ENCODE measurements at places on chromosomes 12 and 14.

DNA sequence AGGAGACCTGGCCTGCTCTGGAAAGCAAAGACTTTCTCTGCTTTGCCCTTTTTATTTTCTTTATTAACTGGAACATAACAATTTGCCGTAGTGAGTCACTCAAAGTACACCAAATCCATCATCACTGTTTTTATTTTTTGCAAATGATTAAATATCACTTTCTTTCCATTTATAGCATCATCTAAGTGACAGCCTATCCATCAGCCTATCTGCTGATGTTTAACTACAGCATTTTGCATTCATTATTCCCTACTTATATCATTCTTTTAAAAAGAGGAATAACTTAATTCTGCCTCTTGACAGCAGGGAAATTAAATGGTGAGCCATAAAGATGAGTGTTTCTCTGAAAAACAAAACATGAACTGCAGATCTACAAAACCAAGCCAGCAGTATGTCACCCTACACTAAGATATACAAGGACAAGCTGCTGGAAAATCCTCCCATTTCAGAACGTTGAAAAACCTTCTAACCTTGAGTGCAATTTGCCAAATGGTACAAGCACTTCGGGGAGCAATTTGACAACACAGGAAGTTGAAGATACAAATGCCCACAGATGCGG, 821.3 kb upstream of the TMEM132C start:
- no peak for DNase-seq

DNA sequence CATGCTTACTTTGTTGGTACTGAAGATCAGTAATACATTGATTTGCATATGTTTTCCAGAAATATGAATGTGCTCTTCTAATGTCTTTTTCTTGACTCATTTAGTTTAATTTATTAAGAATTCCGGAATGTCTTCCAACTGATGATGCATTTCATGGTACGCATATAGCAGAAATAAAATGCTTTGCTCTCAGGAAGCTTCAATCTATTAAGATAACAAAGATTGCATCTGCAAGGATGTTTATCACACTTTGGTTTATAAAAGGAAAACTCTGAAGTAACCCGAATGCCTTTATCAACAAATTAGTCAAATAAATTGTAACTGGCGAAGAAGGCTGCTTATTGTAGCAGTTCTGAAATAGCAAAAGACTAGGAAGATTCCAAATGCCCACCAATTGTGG, 166.4 kb upstream of the LMNTD1 start:
- no peak for DNase-seq

DNA sequence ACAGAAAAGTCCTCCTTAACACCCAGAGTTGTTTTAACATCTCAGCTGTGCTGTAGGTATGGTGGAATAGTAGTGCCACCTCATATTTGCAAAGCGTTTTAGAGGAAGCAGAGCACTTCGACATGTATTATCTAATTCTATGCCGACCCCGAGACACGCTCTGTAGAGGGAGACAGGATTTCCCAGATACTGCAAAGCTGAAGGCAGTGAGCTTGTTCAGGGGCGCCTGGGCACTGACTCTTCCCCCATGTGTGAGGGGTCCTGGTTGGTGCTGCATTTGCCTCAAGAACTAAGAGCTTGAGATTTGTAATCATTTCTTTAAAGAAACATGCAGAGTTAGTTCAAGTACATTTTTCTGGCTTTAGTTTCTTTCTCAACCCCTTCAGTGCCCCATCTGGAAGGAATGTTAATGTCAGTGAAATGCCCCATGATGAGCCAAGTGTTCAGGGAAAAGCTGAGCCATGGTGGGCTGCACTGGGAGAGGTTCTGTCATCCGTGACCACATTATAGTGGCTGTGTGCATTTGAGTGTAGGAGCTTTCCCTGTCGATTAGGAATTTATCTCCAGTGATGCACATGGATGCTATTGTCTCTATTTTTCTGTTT, 66.3 kb downstream of the MBIP start:
- DNase-seq: no peak

DNA sequence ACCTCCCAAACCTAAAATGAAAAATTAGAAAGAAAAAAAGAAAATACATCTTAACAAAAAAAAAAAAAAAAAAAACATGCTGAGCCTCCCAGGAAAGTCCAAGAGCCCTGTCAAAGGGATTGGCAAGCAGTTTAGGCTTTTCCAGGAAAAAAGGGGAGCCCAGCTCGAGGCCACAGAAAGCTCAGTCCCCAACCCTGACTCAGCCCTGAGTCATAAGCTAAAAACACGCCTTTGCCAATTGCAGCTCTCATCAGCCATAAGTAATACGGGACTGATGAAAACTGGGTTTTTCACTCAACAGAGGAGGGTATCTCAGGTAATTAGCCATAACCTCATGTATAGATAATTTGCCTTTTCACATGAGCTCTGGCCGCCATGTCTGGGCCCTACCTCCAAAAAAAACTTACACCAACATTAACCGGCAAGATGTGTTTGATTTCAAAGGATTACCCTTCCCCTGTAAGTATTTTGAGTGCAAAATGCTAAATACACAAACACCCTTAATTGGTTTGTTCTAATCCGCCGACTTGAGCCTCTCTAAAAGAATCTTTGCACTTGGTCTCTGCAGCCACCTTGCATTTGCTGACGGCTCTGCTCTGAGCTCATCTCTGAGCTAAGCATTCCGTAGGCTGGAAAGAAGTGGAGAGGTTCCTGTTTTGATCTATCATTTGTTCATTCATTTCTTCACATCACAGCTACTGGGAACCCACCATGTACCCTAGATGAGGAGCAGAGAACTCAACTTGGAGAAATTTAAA, 319.2 kb downstream of the BCL11B start:
- no peak for DNase-seq

- DNase-seq: no peak
Measured at GRCh38 chr14:72812292-72812851, 81.5 kb downstream of the DPF3 start.
